ENCODE measurements at places on chromosomes 6 and 20.

DNA sequence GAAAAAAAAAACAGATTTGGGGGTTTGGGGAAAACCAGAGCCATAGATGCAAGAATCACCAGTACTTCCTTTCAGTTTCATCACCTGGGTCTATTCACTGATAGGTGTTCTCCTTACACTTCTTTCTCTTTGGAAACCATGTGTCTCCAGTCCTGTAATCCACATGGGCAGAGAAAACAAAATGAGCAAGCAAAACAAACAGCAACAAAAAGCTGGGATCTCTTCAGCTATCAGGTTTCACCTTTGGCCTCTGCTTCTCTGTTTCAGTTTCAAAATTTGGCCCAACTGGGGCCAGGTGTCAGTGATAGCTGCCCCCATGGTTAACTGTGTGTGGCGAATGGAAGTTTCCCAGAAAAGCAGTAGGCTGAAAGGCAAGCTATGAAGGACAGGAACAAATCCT is 220.0 kb upstream of the THBS2 start:
- DNase-seq, result no peak

GRCh38 chr6:56227071-56227879 is 20.1 kb downstream of the COL21A1 start:
- peak; percentile 81 for DNase-seq

DNA sequence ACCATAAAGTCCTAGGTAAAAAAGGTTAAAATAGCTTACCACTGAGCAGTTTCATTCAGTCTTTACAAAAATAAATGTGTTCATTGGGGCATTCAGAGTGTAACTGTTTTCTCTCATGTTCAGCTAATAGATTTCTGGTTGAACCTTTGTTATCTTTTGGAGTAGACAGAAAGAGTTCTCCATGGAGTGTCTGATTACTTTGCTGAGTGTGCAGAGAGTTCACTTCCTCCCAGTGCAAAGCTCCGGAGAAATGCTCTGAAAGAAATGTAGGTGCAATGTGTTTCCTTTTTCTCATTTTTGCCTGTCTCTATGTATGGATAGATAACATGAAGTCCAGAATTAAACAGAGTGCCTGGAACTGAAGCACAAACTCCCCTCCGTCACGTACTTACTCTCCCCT is 52.6 kb downstream of the JAG1 start:
- no peak for DNase-seq

DNA sequence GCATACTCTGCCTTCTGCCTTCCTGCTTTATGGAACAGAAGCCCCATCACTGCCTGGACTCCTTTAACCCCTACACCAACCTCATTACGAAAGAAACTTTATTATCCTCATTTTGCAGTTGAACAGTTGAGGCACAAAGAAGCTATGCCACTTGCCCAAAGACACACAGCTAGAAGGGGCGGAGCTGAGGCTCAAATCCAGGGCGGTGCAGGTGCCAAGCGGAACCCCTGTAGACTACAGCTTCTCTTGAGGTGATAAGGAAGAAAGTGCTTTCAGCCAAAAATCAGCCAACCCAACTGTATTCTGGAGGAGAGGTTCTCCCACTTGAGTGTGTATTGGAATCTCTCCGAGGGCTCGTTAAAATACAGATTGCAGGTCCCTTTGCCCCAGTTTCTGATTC is 90.5 kb downstream of the PRND start:
- DNase-seq, result no peak

- no peak for DNase-seq
Measured at GRCh38 chr20:44089987-44090674, 96.9 kb downstream of the JPH2 start.

DNA sequence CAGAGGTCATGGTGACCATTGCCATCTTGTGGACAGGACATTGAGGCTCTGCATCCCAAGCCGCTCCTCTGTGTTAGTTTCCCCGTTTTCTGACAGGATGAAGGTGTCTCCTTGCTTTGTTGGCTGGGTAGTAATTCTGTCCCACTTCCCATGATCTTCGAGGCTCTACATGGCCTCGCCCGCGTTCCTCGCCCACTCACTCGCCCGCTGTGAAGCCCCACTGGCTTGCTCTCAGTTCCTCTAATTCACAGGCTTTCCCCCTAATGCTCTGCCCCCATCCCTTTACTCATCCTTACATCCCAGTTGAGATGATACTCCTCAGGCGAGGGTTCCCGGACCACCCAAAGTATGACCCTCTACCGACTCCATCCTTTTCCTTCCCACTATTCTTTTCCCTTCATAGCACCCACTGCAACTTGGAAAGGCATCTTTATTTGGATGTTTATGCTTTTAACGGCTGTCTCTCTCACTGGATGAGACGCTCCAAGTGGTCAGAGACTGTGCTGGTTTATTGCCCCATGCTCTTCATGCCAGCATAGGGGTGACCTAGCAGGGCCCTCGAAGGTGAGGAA is 511 bp upstream of the SLC35B2 start:
- DNase-seq, result no peak

DNA sequence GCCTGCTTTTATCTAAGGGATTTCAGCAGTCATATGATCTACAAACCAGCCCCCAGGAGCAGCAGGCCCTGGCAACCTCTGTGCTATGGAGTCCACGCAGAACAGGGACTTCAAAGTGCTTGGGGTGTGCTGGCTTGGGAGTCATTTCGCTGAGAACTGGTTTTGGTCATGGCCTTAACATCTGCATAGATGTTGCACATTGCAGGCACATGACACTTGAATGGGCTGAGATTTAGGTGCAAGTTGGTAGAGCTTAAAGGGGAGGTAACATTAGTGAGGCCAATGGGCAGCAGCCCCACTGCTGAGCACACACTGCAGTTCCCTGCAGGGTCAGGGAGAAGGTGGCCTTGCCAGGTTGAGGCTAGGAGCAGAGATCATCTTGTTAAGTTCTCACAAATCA is 43.6 kb downstream of the RREB1 start:
- no peak for DNase-seq

DNA sequence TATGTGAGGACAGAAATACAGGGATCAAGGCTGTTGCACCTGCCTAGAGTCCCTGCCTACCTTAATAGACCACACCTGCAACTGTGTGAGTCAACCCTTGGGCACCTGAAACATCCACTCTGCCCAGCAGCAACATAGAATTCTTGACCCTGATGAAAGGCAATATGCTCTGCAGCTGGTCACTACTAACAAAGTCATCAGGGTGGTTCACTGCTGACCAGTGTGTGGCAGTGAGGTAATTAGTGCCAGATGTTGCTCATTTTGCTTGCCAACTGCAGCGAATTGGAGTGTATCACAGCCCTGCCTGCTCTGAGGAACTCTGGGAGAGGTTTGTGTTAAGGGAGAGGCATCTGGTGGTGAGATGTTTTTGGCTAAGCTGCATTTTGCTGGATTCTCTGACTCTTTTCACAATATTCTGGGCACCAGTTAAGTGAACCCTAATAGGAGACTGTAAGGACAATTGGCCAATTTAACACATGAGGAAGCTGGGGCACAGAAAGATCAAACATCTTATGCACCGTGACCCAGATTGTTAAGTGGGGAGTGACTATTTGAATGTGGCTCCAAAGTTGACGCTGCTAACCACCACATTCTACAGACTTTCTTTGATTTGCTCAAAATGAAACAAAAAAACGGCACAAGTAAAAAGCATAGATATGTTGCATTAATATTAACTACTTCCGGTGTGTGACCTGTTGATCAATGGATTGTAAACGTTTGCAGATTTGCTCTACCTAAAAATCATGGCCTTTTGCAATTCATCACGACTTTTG is 61.9 kb upstream of the OPRM1 start:
- no peak for DNase-seq
